ENCODE measurements at places on chromosomes 4 and X. TPM values are rescaled to one million over a fixed set of nuclear protein-coding genes. Genes with fewer than 3 reads are reported as not detected.

Gene SLC7A11
- 8.4 TPM for polyA plus RNA-seq

Gene TEC
- polyA plus RNA-seq, result 0.39 TPM

Gene PPP3CA
- polyA plus RNA-seq, result 24.9 TPM

Gene BCOR
- polyA plus RNA-seq, result 2.8 TPM

Gene HTN1
- not detected for polyA plus RNA-seq

Gene PRSS12
- 12.5 TPM for polyA plus RNA-seq

Gene SMIM14
- 13.9 TPM for polyA plus RNA-seq

Gene RHOXF1
- polyA plus RNA-seq, result not detected

Gene GPM6B
- polyA plus RNA-seq, result 0.35 TPM

Gene NKRF
- polyA plus RNA-seq, result 10.6 TPM

Gene DCX
- not detected for polyA plus RNA-seq

Gene PDE6B
- polyA plus RNA-seq, result not detected

Gene PRRG3
- not detected for polyA plus RNA-seq

Gene MGARP
- polyA plus RNA-seq, result 0.58 TPM

Gene STPG2
- 0.07 TPM for polyA plus RNA-seq

Gene HTATSF1
- 3.1 TPM for polyA plus RNA-seq

Data from keratinocyte (primary cell).